Glutamatergic neuron (in vitro differentiated cells): ENCODE measurements at places on chromosomes 6 and 20. TPM values are rescaled to one million over a fixed set of nuclear protein-coding genes. Genes with fewer than 3 reads are reported as not detected.

GRCh38 chr20:63794614-63795013 lies 36.5 kb downstream of the ZBTB46 start:
- peaks cover 20% of the 10 kb centered on the region for H3K4me1 ChIP-seq
- H3K36me3 ChIP-seq, result no peaks in the 10 kb centered on the region
- H3K27ac ChIP-seq, result no peak overlapping the region
- no peak overlapping the region for H3K4me3 ChIP-seq
- peaks cover 8% of the 10 kb centered on the region for H3K27me3 ChIP-seq

GRCh38 chr6:45702849-45703739 lies 312.6 kb downstream of the CLIC5 start:
- H3K27ac ChIP-seq, result no peak overlapping the region
- no peak overlapping the region for H3K4me3 ChIP-seq
- DNase-seq, result no peak
- no peaks in the 10 kb centered on the region for H3K27me3 ChIP-seq
- no peaks in the 10 kb centered on the region for H3K4me1 ChIP-seq

CDH26 gene
- 0.76 TPM for total RNA-seq

- H3K27me3 ChIP-seq, result no peaks in the 10 kb centered on the region
- DNase-seq, result no peak
- H3K36me3 ChIP-seq, result no peaks in the 10 kb centered on the region
- no peak overlapping the region for H3K4me3 ChIP-seq
- H3K4me1 ChIP-seq, result no peaks in the 10 kb centered on the region
- no peak overlapping the region for H3K27ac ChIP-seq
These were observed 30.9 kb upstream of the NEDD9 start for GRCh38 chr6:11263291-11263775.

- H3K36me3 ChIP-seq, result no peaks in the 10 kb centered on the region
- DNase-seq, result no peak
- H3K4me1 ChIP-seq, result no peaks in the 10 kb centered on the region
- H3K27ac ChIP-seq, result no peak overlapping the region
These were observed 487.3 kb upstream of the JARID2 start for GRCh38 chr6:14758421-14759081.

ULBP1 gene
- total RNA-seq, result 9.3 TPM

RAB32 gene
- 8.6 TPM for total RNA-seq

DNA sequence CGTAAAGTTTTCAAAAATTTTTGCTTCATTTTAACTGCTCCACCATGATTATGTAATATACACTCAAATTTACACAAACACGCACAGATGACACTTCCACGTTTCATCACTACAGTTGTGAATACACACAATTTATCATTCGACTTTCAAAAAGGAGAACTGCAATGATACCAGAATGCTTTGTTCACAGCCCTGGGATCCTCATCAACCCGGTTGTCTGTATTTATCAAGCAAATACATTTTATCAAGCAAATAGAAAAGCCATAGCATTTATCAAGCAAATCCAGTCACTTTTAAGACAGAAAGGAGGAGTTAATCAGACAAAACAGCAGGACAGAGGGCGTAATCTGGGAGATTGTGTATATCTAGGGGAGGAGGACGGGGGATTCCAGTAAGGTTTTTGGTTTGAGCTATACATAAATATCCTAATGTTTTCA lies 20.3 kb upstream of the ABT1 start:
- peak overlapping the region; percentile 83 for H3K4me3 ChIP-seq
- no peak for DNase-seq
- peaks cover 25% of the 10 kb centered on the region for H3K27me3 ChIP-seq
- no peak overlapping the region for H3K27ac ChIP-seq
- H3K4me1 ChIP-seq, result peaks cover 3% of the 10 kb centered on the region
- no peaks in the 10 kb centered on the region for H3K36me3 ChIP-seq

GRCh38 chr6:106549521-106549920 lies 79.8 kb downstream of the RTN4IP1 start:
- peaks cover 3% of the 10 kb centered on the region for H3K27me3 ChIP-seq
- no peak overlapping the region for H3K4me3 ChIP-seq
- no peak overlapping the region for H3K27ac ChIP-seq
- no peak for DNase-seq

- peaks cover 18% of the 10 kb centered on the region for H3K4me1 ChIP-seq
- H3K27ac ChIP-seq, result no peak overlapping the region
- DNase-seq, result no peak
- H3K36me3 ChIP-seq, result peaks cover 9% of the 10 kb centered on the region
- H3K4me3 ChIP-seq, result no peak overlapping the region
These were observed 112.2 kb downstream of the ZDHHC14 start for GRCh38 chr6:157493173-157493572.

GRCh38 chr20:50138120-50138478 lies 15.4 kb downstream of the PEDS1 start:
- peaks cover 14% of the 10 kb centered on the region for H3K4me1 ChIP-seq
- H3K27me3 ChIP-seq, result peaks cover 4% of the 10 kb centered on the region
- no peak overlapping the region for H3K27ac ChIP-seq
- H3K4me3 ChIP-seq, result no peak overlapping the region

NEURL2 gene
- total RNA-seq, result 3.5 TPM

ANKEF1 gene
- 4.3 TPM for total RNA-seq

DNA sequence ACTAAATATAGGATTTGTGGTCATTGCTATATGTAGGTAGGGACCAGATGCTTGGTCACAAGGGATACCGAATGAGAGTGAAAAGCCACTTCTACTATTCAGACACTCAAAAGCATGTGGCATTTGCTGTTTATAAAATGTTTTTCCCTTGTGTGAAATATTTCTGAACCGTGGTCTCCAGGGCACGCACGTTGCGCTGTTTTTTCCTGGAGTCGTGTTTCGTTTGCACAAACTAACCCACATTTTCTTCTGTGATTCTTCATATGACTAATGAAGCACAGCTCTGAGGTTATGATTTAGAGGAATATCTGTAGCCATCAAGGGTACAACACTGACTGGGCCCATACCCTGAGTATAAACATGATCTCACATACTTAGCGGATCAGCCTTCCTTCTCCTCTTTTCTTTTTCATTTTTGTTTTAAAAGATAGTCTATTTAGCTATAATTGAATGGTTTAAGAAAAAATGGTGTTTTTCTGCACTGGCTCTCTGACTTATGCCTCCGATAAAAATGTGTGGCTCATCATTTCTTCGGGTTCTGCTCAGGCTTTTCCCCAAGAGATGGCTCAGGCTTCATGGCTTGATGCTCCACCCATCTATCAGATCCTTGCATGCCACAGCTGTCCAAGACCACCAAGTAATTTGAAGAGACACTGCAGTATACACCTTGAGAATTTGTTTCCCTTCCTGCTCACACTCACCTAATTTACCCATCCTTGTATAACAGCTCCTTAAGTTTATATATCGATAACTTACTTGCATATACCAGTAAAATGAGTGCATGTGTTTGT lies 59.9 kb upstream of the HBS1L start:
- DNase-seq, result no peak
- H3K27me3 ChIP-seq, result peaks cover 2% of the 10 kb centered on the region
- no peaks in the 10 kb centered on the region for H3K4me1 ChIP-seq
- no peak overlapping the region for H3K27ac ChIP-seq

- peaks cover 3% of the 10 kb centered on the region for H3K27me3 ChIP-seq
- DNase-seq, result no peak
- no peak overlapping the region for H3K4me3 ChIP-seq
- H3K27ac ChIP-seq, result no peak overlapping the region
- peaks cover 19% of the 10 kb centered on the region for H3K4me1 ChIP-seq
These were observed 19.1 kb upstream of the TMEM217 start for GRCh38 chr6:37277001-37277409.

DNA sequence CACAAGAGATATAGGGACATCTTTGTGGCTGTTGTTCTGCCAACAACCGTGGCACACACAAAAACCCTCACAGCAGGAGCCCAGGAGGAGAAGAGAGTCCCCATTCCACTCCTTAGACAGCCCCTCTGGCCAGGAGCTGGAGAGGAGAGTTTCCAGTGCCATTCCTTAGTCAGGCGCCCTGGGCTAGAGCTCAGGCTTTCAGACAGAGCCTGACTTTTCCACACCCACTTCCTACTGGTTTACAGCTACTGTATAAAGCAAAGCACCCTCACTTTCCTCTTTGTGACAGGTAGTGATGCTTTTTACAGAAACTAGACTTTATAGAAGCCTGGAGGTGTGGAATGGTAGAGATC lies 145.9 kb downstream of the SYCP2 start:
- peaks cover 17% of the 10 kb centered on the region for H3K27me3 ChIP-seq
- no peak for DNase-seq
- H3K4me1 ChIP-seq, result peaks cover 34% of the 10 kb centered on the region
- peaks cover 29% of the 10 kb centered on the region for H3K36me3 ChIP-seq
- H3K4me3 ChIP-seq, result no peak overlapping the region

FAM120B gene
- total RNA-seq, result 48.3 TPM

DNA sequence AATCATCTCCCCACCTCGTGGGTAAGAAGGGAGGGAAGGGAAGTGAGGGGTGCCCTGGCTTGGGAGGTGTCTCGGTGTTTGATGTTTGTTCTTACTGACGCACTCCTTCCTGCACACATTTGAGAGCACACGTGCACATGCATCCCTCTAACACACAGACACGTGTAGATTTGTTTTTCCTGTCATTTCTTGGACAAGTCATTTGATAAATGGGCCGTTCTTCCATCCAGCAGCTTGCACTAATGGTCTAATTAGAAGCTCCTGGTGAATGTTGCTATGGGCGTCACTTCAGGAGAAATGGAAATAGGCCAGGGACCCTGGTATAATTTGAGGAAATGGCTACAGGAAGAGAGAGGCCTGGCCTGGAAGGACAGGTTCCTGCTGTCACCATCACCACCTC lies 352.5 kb downstream of the CDH4 start:
- no peak overlapping the region for H3K4me3 ChIP-seq
- H3K27me3 ChIP-seq, result no peaks in the 10 kb centered on the region
- H3K27ac ChIP-seq, result no peak overlapping the region
- H3K4me1 ChIP-seq, result peaks cover 5% of the 10 kb centered on the region
- no peak for DNase-seq
- H3K36me3 ChIP-seq, result peaks cover 8% of the 10 kb centered on the region

LPIN3 gene
- total RNA-seq, result 5.9 TPM

DNA sequence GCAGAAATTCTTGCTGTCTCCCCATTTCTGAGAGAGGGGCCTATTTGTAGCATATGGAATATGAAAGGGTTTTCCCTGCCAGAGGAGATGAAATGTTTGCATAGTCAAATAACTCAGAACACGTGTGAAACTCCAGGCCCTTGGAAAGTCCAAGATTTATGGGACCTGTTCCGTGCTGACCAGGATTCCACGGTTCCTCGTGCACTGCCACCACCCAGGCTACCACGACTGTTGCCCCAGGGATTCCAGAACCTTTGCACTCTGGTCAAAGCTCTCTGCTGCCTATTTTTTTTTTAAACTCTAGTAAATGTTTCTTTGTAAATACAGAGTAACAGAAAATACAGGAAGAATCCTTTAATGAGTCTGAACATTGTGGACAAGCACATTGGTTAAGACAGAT lies 35.0 kb downstream of the MYLK4 start:
- H3K4me1 ChIP-seq, result peaks cover 3% of the 10 kb centered on the region
- DNase-seq, result no peak
- no peak overlapping the region for H3K4me3 ChIP-seq
- H3K27ac ChIP-seq, result no peak overlapping the region
- no peaks in the 10 kb centered on the region for H3K36me3 ChIP-seq
- no peaks in the 10 kb centered on the region for H3K27me3 ChIP-seq

GFRAL gene
- not detected for total RNA-seq

- DNase-seq, result no peak
- H3K27ac ChIP-seq, result no peak overlapping the region
- H3K27me3 ChIP-seq, result peaks cover 2% of the 10 kb centered on the region
- no peaks in the 10 kb centered on the region for H3K36me3 ChIP-seq
These were observed 21.8 kb downstream of the TGM2 start for GRCh38 chr20:38143238-38143645.

GRCh38 chr20:5195655-5196054 lies 68.8 kb downstream of the CDS2 start:
- H3K27me3 ChIP-seq, result no peaks in the 10 kb centered on the region
- H3K36me3 ChIP-seq, result no peaks in the 10 kb centered on the region
- peaks cover 21% of the 10 kb centered on the region for H3K4me1 ChIP-seq
- DNase-seq, result no peak
- H3K4me3 ChIP-seq, result no peak overlapping the region

NRSN1 gene
- 5.7 TPM for total RNA-seq

DNA sequence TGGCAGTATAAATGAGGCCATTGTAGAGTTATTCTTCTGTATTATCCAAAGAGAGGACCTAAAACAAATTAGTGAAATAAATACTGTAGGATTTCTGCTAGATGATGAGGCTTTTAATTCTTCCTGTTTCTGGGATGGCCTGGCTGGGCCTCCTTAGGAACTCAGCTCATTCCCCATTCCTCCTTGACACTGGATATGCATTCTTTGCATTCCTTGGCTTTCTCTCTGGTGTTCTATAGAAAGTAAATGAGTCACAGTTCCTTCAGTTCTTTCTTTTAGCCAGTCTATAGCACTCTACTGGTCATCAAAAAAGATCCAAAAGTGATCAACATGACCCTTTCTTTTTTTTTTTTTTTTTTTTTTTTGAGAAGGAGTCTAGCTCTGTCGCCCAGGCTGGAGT lies 8.6 kb downstream of the OR10C1 start:
- no peaks in the 10 kb centered on the region for H3K36me3 ChIP-seq
- H3K27me3 ChIP-seq, result peaks cover 4% of the 10 kb centered on the region
- H3K4me1 ChIP-seq, result no peaks in the 10 kb centered on the region
- no peak overlapping the region for H3K4me3 ChIP-seq

PCSK2 gene
- 28.7 TPM for total RNA-seq

- H3K27me3 ChIP-seq, result peaks cover 5% of the 10 kb centered on the region
- no peak for DNase-seq
- no peak overlapping the region for H3K4me3 ChIP-seq
- H3K4me1 ChIP-seq, result peaks cover 15% of the 10 kb centered on the region
These were observed 298.1 kb upstream of the CDYL start for GRCh38 chr6:4478098-4478497.

GRCh38 chr20:63313349-63314014 lies 20.5 kb downstream of the COL20A1 start:
- peaks cover 6% of the 10 kb centered on the region for H3K4me1 ChIP-seq
- peak; percentile 18 for DNase-seq
- H3K36me3 ChIP-seq, result no peaks in the 10 kb centered on the region
